SHP77 treated with DMSO at 0.1 percent for 48 hours (cell line): ENCODE measurements at places on chromosomes 1 and 21.

DNA sequence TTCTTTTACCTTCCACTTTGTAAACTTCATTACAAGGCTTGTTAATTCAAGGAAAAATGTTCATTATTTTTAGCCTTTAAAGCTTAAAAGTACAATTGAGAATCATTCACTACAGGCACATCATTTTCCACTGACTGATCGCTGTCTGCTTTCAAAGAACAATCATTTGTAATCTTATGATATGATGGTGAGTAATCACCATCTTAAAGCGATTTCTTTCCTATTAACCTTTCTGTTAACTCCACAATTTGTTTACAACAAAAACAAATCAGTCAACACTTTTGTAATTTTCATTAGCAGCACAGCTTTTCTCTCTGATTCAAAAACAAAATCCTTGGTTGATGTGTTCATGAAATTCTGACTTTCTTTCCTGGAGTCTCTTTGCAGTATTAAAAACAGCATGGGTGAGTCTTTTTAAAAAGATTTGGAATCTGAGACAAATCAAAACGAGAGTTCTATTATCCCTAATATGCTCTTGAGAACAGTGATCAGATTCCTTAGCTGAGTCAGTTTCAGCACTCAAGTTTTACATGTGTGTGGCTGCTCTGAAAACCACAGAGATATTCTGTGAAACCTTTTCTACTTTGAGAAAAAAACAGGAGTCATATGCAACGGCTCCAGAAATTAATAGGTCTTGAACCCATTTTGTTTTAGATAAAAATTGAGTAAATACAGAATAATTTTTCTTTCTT lies 145.8 kb upstream of the TMPRSS15 start:
- no peak for DNase-seq

DNA sequence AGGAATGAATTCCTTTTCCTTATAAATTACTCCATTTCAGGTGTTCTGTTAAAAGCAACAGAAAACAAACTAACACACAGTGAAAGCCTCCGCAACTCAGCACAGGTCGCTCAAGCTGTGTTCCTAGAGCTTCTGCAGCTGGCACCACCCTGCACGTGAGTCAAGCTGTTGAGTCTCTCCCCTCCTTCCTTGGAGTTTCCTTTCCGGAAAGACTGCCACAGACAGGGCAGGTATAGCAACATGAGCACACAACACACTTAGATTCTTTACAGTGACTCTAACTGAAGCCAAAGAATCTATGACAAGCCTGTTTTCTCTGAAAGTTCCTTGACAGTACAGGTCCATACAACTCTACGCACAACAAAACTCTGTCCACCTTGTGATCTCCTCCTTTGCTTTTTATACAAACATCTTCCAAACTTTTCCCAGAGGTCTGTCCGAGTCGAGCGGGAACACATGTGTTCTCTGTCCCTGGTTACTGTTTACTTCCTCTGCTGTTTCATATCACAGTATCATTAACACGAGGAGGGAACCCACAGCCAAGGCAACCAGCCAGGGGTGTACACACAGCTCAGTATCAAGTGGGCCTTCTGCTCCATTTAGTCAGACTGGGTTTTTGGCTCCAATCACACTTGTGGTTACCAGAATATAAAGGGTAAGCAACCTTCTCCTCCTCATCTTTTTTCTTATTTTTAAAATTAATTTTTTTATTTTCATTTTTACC lies 38.7 kb upstream of the DESI2 start:
- DNase-seq = no peak

DNA sequence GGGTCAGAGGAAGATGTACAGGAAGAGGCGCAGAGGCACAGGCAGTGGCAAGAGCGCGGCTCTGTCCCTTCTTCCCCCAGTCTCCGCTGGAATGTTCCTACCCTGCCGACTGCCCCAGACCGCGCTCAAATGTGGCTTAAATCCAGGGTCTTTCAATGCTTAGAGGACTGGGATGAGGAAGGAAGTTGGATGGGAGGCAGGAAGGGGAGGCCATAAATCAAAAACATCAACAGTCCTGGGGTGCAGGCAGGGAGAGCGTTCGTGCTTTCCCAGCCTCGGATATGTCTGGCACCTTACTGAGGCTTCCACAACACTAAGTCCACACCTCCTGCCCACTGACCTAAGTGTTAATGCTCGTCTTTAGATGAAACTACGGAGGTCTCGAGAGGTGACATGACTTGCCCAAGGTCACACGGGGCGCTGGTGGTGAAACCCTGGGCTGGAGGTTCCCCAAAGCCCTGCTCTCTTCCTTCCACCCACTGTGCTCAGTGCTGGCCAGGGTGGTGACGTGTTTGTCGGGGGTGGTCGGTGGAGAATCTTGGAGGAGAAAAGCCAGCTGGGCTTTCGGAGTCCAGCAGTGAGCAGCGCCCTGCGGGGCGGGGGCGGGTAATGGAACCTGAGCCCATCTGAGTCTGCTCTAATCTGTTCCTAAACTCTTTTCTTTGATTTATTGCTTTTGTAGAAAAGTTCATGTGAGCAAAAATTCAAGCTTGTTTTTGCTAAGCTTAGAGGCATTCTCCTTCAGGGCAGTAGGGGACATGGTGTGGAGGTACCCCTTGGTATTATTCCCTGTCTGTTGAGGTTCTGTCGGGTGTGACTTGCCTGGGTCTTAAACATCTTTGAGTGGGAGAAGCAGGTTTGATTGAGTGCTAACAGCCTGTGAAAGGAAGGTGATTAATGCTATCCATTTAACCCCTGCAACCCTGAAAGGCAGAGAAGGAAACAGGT lies 708 bp downstream of the CDA start:
- no peak for DNase-seq

- no peak for DNase-seq
These were observed 129.4 kb upstream of the EDN2 start for GRCh38 chr1:41613689-41614574.

GRCh38 chr1:240712014-240712731 lies 100.2 kb upstream of the GREM2 start:
- no peak for DNase-seq

DNA sequence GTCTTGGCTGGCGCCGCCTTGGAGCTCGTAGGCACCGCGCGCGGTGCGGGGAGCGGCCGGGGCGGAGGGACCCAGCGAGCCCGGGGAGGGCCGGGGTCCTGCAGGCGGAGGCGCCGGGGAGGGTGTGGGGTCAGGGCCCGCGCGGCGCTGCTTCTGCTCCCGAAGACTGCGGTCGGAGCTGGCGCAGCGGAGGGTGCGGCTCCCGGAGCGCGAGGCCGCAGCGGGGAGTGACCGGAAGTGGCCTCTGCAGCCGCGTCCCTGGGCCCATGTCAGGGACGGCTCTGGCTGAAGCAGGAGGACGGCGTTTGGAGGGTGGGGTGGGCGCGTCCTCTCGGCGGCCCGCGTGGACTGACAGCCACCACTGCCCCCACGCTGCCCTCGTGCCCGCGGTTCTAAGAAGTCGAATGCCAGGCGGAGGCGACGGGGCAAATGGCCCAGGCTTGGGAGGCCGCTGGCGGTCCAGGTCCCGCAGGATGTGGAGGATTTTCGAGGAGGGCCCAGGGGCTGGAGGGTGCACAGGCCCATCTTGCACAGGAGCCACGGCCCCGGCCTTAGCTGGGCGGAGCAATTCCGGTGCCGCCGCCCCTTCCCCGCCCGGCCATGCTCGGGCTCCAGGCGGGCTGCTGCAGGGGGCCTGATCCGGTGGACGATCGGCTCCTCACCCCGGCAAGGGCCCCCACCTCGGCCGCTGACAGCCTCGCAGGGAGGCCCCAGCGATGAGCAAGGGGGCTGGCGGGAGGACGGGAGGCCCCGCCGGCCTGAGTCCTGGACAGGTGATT lies 7.7 kb upstream of the ZNF669 start:
- DNase-seq = no peak

DNA sequence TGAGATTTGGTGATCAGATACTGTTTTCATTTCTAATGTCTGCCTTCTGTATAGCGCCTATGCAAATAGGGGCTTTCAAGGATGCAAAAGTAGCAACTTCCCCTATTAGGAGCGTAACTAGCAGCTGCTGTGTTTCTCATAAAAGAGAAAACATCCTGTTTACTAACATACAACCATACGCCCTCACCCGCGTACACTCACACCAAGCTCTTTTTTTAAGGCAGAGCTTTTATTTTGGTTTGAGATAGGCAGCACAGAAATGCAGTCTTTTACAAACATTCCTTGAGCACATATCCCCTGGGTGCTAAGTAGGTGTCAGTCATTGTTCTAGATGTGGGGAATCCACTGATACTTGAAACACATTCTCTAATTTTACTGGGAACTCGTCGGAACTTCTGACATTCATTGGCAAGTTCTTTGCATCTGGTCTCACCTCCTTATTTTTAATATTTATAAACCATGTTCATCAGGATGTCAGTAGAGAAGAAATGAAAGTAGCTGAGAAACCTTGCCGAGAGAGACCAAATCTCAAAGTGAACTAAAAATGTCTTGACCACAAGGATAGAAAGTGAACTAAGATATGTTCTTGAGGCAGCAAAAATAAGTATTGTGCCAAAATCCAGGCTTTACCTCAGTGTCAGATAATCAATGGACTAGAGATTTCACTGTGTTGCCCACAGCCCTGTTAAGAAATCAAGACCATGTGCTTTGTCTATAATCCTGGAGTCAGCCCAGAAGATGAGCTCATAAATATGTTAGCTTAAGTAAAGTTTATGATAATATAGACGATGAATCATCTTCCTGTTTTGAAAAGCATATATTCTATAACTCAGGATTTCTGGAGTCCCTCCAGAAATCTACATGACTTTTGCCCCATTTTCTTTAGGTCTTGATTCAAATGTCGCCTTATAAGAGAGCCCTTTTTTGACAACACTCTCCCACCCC lies 350.9 kb downstream of the ST6GALNAC3 start:
- DNase-seq = no peak

- no peak for DNase-seq
These were observed 109.1 kb upstream of the HOOK1 start for GRCh38 chr1:59705466-59706302.
